Calu3 (cell line): ENCODE measurements at places on chromosomes 3 and 15.

- DNase-seq, result no peak
Observed at GRCh38 chr3:184696697-184697096, 15.2 kb downstream of the MAGEF1 start.

DNA sequence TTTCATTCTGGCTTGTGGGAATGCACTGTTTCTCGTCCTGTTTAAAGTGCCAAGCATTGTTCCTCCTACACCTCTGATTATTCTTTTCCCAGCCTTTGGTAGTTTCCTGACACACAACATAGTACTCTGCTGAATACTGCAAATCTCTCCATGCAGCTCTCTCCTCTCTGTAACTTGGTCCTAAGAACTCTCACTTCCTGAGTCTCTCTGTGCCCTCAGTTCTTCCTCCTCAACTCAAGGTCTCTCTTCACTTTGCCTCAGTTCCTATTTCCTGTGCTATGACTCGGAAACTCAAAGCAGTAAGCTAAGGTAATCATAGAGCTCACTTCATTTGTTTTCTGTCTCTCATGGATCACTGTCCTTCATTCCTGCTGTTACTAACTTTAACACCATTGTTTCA lies 113.4 kb downstream of the ZNF280D start:
- DNase-seq, result no peak

GRCh38 chr3:100869787-100870186 lies 123.4 kb downstream of the ABI3BP start:
- no peak for DNase-seq

GRCh38 chr15:35040339-35041255 lies 44.5 kb downstream of the NANOGP8 start:
- DNase-seq, result no peak

DNA sequence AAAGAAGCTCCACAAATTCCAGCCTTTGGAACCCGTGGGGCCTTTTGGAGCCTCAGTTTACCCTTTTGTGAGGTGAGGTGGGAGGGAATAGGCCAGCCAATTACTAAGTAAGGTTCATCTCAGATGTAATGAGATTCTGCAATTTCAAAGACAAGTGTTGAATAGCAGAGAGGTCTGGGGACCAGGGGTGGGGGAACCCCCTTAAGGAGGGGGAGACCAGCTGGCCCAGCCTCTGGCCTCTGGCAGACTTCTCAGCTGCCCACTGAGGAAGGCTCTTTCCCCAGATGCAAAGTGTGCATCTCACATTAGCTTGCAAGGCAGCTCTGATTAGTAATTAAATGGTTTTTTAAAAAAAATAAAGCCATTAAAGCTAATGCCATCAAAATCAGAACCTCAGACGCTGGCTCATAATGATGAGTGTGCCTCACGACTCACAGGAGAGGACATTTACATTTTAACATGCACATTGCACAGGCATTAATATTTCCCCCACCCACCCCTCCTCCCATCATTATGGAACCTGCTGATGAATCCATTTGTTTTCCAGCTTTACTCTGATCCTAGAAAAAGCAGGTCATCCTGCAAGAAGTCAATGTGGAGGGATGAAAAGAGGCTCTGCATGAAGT lies 176.7 kb upstream of the TLE3 start:
- no peak for DNase-seq
